Gastroesophageal sphincter (tissue), 4 donors: ENCODE measurements at places on chromosomes 5 and 9. TPM values are rescaled to one million over a fixed set of nuclear protein-coding genes. Genes with fewer than 3 reads are reported as not detected.

DNA sequence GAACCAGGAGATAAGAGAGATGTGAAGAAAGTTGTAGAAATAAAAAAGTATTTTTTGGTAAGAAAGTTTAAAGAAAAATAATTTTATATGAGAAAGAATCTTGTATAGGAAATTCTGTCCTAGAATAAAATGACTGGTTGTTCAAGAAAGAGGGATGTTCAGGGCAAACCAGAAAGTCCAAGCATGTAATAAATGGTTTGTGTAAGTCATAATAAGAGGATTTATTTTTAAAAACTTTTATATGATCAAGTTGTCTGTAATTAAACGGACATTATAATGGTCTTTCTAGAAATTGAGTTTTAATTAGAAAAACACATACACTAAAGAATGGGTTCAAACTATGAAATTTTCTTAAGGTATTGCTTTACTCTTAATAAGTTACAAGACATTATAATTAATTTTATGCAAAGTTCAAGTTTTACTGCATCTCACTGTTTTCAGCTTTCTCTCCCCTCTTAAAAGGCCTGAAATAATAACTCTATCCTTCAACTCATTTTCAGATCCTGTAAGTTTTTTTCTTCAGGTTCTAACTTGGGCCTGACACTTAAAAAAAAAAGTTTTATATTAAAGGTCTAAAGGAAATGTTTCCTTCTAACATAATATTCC is 56.1 kb upstream of the ZNF300 start:
- ATAC-seq = no peak

DNA sequence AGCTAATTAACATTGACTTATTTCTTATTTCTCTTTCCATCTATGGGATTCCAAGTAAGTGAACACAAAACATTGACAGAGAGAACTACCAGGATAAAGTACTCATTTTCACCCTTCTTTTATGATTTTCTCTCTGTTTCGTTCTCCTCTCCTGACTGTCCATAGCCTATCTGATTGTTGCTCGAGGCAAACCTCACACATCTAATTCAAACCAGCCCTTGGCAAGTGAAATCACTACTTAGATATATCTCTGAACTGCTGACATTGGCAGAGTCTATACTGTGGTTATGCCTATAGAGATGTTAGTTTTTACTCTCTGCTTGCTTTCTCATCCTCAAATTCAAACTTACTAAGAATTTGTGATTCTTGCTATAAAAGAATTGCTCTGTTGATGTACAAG is 248.8 kb downstream of the ISL1 start:
- no peak for ATAC-seq

GRCh38 chr9:137619240-137620047 is 639 bp downstream of the EHMT1 start:
- ATAC-seq = peak; percentile 16

The OBP2B gene
- not detected for total RNA-seq

- ATAC-seq = no peak
Measured at GRCh38 chr9:73153793-73154227, 2.1 kb downstream of the ANXA1 start.

- peak; percentile 38 for ATAC-seq
Measured at GRCh38 chr5:172438319-172438668, 16.0 kb downstream of the SH3PXD2B start.

GRCh38 chr5:54390539-54391031 is 64.9 kb upstream of the HSPB3 start:
- no peak for ATAC-seq

The TRAF1 gene
- total RNA-seq = 5.7 TPM

DNA sequence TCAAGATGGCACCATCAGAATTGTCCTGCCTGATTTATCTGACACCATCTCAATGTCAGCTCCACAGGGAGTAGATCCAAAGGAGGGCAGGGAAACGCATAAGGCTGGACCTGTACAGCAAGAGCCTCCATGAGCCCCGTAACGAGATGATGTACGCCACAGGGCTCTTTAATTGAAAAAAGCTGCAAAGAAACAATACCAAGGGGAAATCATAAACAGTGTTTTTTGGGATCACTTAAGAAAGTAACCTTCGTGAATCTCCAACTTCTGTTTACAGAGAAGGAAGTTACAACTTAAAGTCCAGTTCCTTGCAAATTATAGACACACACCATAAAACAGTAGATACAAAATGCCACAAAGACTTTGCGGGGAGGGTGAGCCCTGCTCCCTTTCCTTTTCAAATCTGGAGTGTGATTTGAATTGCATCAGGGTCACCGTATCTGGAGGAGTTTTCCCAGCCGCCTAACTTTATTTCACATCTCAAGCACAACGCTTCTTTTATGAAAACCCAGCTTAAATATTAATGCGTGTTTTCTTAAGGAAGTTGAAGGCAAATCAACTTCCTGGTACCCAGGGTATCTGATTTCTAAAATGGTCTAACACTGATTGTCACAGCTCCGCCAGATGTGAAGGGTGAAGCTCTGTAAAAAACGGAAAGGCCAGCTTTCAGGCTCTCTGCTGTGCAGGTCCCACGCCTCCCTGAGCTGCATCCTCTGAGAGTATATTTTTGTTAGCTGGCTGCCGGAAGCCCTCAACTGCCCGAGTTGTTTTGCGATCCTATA is 88.9 kb downstream of the EBF1 start:
- peak; percentile 25 for ATAC-seq

DNA sequence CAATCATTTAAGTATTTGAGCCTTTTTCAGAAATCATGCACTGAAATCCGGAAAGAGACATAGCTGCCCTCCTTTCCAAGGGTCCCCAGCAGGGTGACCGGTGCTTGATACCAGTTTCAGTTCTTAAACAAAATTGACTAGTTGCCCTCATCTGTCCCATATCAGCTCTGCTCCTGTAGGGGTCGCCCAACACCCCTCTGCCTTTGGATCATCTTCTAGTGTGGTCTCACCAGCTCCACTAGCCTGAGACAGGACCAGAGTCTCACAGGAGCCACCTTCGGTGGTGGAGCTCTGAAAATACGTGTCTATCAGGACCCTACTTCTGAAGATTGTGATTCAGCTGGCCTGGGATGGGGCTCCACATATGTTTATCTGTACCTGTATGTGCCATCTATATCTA is 428.2 kb downstream of the ENC1 start:
- no peak for ATAC-seq

The PFN3 gene
- total RNA-seq = not detected

The ATP10B gene
- 0.12 TPM for total RNA-seq

DNA sequence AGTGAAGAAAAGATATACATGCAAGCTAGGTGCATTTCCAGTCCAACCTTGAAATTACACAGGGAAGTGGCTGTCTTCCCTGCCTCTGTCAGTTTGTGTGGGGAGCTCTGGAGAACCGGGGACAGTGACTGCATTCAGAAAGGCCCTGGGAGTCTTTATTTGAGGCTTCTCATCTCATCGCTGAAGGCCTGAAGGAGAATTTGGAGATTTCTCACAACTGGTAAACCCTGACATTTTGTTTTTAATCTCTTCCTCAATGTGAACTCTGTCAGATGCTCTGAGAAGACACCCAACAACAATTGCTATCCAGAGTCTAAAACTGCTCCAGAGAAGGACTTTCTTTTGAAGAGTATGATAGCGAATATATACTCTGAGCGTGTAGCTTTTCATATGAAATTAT is 33.0 kb downstream of the MACIR start:
- ATAC-seq = no peak

The C9orf50 gene
- not detected for total RNA-seq

DNA sequence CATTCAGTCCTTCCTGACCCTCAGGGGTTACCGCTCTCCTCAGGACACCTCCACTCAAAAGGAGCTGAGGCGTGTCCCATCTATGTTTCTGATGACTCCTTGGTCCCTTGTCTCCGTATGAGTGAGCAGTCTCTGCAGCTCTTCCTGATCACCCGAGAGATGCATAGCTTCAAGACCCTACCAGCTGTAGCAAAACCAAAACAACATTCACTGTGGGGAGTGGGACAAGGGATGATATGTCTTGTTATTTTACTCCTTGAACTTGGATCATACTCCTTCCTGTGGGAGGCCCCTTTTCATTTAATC is 14.4 kb downstream of the GLDC start:
- ATAC-seq = no peak

- no peak for ATAC-seq
Measured at GRCh38 chr5:147189109-147189424, 45.8 kb upstream of the STK32A start.

GRCh38 chr5:96763026-96763425 is 44.7 kb downstream of the ERAP1 start:
- no peak for ATAC-seq

- peak; percentile 79 for ATAC-seq
Measured at GRCh38 chr9:99058964-99059921, 45.7 kb upstream of the TGFBR1 start.

GRCh38 chr5:60184606-60185005 is 291.1 kb upstream of the PDE4D start:
- no peak for ATAC-seq

DNA sequence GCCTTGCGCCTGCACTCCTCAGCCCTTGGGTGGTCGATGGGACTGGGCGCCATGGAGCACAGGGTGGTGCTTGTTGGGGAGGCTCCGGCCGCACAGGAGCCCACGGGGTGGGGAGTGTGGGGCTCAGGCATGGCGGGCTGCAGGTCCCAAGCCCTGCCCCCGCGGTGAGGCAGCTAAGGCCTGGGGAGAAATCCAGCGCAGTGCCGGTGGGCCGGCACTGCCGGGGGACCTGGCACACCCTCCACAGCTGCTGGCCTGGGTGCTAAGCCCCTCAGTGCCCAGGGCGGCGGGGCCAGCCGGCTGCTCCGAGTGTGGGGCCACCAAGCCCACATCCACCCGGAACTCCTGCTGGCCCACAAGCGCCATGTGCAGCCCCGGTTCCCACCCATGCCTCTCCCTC is 358.8 kb upstream of the RIOK2 start:
- no peak for ATAC-seq

GRCh38 chr5:37838933-37839341 is 904 bp downstream of the GDNF start:
- ATAC-seq = no peak

GRCh38 chr5:140295414-140295813 is 7.5 kb downstream of the PFDN1 start:
- peak; percentile 81 for ATAC-seq

GRCh38 chr5:108531367-108532128 is 149.7 kb upstream of the FBXL17 start:
- no peak for ATAC-seq

DNA sequence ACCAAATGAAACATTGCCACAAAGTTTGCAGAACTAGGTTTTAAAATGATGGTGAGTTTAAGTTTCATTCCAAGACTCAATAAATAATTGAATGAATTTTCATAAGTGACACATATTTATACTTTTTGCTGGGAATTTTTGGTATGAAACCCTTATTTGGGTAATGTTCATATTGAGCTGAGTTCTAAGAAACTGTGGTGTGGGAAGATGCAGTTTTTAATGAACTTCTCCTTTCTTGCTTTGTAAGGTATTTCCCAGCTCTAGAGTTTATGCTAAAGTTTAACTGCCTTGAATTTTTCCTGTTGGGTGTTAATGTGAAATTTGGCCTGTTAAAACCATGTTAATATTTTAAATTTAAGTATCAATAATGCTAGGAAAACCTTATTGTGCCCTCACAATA is 15.1 kb downstream of the RABGAP1 start:
- ATAC-seq = no peak

- ATAC-seq = no peak
Measured at GRCh38 chr9:110807956-110808598, 139.5 kb downstream of the MUSK start.

DNA sequence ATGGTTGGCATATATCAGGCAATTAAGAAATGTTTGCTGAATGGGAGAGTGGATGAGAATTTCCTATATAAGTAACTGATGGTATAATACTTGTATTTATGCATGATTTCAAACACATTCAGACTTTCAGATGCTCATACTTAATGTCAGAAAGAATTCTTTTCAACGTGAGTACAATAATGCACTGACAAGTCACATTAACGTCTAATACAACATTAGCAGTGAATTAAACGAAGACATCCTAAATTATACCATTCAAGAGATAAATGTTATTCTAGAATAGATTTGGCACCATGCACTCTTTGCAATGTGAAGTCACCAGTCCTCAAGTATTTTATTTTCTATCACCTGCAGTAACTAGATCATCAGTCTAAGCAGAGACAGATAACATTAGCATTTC is 712.9 kb downstream of the TLE1 start:
- no peak for ATAC-seq

The C5orf52 gene
- total RNA-seq = not detected

The TMEM215 gene
- total RNA-seq = not detected
